GM04504 (cell line): ENCODE measurements at places on chromosomes 7 and 10.

DNA sequence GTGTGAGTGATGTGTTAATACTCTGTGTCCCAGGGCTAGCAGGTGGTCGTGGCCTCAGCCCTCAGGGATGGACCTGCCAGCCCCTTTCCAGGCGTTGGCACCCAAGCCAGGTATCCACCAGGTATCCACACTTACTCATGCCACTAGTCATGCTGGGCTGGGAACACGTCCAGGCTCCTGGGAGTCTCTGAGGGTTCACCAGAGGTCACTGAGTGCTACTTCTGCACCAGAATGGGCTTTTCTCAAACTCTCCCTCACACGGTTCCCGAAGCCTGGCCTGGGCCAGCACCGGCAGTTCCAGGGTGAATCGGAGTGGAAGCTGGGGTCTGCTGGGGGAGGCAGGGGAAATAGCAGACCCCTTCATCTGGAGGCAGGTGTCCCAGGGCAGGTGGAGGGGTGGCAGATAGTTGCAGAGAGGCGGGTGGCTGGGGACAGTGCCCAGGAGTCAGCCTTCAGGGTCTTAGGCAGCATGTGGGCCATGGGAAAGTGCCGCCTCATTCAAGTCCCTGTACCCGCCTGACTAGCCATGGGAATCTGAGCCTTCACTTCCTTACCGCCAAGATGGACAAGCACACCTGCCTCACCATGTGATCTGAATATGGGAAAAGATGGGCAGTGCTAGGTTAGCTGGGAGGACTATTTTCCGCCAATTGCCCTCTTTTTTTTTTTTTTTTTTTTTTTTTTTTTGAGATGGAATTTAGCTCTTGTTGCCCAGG lies 95.5 kb upstream of the GTF2I start:
- no peak for DNase-seq

DNA sequence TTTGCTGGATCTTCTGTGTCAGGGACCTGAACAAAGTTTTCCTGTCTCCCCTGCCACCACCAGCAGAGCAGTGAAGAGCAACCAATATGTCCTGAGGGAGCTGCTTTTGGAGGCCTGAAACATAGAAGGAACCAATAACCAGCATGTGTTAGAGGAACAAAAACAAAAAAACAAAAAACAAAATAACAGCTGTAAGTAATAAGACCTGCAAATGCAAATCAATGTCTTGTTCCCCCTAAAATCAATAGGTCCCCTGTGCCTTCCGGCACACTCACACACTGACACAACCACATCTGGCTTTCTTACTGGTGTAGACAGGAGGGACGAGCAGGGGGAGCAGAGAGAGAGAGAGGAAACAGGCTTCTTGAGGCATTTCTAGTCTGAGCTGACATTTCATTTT lies 94.1 kb downstream of the NRG3 start:
- DNase-seq: no peak

GRCh38 chr10:73119952-73120351 lies 9.7 kb downstream of the NUDT13 start:
- DNase-seq: no peak

GRCh38 chr10:61592581-61592980 lies 70.1 kb upstream of the CABCOCO1 start:
- DNase-seq: no peak

DNA sequence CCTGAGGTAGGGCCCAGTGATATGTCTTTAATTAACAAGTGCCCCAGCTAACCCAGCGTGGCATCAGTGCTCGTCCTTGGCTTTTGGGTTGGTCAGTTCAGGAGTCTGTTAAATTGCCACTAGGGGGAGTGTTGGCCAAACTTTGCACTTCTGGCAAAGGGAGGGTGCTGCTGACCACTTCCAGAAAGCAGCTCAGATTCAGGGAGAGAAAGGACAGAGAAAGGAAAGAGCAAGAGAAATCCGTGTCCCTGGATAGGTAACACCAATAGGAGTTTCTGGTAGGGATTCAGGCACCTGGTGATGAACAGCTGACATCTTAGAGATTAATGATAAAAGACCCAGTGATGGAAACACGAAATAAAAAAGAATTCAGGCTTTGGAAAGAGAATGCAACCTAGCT lies 243.1 kb upstream of the AOAH start:
- DNase-seq: peak; percentile 38

DNA sequence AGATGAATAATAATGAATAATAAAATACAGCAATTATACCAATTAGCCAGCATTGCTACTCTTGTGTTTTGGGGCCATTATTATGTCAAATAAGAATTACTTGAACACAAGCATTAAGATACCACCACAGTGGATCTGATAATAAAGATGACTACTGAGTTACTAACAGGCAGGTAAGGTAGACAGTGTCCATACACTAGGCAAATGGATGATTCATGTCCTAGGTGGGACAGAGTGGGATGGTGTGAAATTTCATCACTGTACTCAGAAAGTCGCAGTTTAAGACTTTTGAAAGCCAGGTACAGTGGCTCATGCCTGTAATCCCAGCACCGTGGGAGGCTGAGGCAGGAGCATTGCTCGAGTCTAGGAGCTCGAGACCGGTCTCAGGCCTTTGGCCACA lies 8.7 kb upstream of the UNC5B start:
- no peak for DNase-seq

DNA sequence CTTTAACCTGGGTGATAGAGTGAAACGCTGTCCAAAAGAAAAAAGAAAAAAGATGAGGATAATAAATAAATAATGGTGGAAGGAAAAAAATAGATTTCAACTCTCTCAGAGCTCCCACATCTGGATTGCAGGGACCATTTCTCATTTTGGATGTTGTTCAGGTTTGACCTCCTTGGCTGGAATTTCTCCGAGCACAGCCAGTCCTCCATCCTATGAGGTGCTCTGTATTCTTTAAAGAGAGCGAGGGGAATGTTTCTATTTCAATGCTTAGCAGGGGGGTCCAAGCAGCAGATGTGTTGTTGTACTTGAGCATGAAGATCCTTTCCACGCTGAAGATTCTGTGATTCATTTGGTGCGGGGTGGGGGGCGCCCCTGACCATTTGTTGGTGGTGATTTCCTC lies 17.7 kb upstream of the SEPHS1 start:
- DNase-seq: no peak

DNA sequence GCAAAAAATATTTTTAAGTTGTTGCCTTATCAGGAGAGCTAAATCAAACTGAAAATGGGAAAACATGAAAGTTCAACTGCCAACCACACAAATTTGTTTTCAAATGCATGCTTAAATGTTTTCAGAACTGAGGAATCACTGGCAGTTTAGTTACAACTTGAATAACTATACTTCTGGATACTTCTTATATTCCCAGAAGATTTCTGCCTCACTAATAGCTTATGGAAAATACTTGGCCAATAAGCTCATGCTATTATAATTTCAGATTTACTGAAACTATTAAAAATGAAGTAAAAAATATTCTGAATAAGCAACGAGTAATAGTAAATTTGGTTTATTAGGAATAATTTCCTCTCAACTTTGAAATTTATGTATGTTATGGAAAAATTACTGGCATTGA lies 222.2 kb downstream of the CDK14 start:
- DNase-seq: no peak
